ENCODE measurements at places on chromosomes 6 and 20. TPM values are rescaled to one million over a fixed set of nuclear protein-coding genes. Genes with fewer than 3 reads are reported as not detected.

The FAXC gene
- 7.8 TPM for total RNA-seq

The TAGAP gene
- total RNA-seq = 0.11 TPM

DNA sequence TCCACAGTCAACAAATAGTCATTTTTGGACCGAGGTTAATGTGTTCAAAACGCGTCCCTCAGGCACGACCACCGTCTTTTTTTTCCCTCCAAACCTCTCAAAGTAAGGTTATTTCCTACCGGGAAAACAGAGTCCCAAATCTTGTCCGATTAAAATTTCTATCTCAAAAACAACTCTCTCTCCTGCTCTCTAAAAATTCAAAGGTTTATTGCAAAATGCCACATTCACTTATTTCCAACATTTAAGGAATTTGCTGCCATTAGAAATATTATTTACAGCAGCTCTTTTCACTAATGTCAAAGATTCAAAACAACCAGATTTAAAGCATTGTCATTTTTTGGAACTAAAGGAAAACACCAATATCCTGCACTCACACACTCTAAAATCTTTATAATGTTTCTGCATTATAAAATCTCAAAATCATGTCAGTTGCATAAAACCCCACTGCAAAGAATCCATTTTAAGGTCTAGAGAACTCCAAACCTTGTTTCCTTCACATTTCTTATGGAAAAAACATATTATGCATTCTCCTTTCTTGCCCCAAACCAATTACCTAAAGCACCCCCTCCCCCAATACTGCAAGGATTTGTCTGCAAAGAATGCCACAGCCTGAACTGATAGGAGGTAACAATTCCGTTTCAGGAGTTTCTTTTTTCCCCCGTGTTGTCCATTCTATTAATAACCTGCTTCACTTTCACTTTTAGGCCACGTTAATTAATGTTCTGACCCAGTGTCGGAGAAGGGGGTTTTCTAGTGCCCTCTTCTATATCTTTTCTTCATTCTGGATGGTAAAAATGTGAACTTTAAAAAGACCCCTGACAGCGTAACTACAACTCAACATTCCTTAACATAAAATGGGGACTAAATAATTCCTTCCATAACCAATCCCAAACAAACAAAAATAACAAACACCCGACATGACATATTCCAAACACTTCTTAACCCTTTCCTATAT, 1.4 kb downstream of the NRN1 start:
- no peak for DNase-seq

DNA sequence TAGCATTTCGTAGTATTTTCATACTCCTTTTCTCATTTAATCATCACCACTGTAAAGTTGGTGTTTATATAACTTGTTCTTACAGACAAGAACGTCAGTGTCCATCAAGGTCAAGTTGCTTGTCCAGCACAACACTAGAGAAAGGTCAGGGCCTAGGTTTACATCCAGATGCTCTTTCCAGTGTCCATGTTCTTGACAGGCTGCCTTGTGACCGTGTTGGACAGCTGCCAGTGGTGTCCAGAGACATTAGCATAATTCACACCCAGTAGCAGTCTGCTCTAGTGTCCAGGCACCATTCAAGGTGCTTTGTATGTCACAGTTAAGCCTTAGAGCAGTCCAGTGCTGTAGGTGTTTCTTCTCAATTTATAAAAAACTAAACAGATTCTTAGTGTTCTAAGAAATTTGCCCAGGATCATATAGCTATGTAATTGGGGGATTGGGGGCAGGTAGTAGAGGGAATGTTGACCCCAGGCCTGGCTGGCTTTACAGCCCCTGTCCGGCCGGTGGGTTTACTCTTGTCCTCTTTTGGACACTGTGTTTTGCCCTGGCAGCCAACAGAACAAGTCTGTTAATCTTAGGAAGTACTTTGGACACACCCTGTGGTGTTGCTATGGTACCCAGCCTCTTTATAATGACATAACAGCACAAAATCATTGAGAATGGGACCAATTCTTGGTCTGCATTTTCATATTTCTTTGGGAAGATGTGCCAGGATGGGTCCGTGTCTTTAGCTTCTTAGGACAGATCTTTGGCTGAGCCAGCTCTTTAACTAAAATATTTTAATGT, 8.0 kb downstream of the STK35 start:
- DNase-seq = no peak

- DNase-seq = peak; percentile 59
Observed at GRCh38 chr6:26197933-26198721, 110.9 kb downstream of the HFE start.

- DNase-seq = peak; percentile 4
Observed at GRCh38 chr6:135116571-135116970, 61.9 kb upstream of the HBS1L start.

GRCh38 chr6:149060985-149061760, 256.3 kb upstream of the TAB2 start:
- no peak for DNase-seq

- DNase-seq = no peak
Observed at GRCh38 chr20:17010181-17010580, 216.7 kb upstream of the PCSK2 start.

Measured in A673 (cell line).